ENCODE measurements at places on chromosomes 13 and 19.

GRCh38 chr13:92461831-92462230 lies 764.8 kb upstream of the GPC6 start:
- DNase-seq, result no peak

- DNase-seq, result no peak
These were observed 2.5 kb downstream of the HAUS5 start for GRCh38 chr19:35615036-35615435.

DNA sequence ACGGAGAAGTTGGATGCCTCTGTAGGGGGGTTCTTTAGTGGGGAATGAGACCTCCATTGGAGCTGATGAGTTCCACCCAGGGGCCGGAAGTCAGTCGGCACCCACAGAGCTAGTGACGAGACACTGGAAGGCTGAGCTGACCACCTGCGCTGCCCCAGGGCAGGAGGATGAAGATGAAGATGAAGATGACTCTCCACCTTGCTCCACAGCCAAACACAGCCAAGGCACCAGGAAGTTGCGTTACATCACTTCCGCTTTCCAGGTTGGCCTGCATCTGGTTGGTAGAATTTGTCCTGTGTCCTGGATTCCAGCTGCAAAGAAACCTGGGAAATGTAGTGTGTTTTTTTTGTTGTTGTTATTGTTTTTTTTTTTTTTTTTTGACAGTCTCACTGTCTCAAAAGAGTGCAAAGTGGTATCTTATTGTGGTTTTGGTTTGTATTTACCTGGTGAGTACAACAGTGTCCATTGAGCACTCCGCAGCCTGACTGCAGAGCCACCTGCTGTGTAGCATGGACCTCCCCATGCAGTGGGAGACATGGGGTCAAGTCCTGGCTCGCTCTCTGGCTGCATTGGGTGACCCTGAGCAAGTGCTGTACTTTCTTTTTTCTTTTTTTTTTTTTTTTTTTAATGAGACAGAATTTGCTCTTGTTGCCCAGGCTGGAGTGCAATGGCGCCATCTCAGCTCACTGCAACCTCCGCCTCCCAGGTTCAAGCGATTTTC lies 1.9 kb downstream of the TBC1D17 start:
- no peak for DNase-seq

DNA sequence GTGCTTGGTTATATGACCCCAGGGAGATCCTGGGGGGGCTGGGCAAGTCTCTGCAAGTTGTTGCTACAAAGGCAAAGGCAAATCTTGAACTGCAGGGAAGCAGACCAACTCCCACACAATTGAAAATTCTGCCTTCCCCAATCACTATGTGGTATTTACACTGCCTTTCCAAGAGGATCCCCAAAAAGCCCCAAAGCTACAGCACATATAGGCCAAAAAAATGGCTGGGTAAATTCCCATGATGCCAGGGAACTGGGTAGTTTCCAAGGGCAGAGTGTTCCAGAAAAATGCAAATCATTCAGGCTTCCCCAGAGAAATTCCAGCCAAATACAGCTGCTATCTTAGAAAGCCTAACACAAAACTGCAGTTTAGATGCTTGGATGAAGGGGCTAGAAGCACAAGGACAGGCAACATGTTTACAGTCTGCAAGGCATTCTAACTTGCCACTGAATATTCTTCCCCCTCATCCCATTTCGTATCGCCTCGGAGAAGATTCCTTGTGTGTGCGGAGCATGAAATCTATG lies 6.2 kb downstream of the FOXO1 start:
- DNase-seq, result no peak

GRCh38 chr19:1921825-1922224 lies 16.6 kb downstream of the ADAT3 start:
- no peak for DNase-seq

- no peak for DNase-seq
These were observed 38.4 kb downstream of the GNG7 start for GRCh38 chr19:2663920-2664571.

DNA sequence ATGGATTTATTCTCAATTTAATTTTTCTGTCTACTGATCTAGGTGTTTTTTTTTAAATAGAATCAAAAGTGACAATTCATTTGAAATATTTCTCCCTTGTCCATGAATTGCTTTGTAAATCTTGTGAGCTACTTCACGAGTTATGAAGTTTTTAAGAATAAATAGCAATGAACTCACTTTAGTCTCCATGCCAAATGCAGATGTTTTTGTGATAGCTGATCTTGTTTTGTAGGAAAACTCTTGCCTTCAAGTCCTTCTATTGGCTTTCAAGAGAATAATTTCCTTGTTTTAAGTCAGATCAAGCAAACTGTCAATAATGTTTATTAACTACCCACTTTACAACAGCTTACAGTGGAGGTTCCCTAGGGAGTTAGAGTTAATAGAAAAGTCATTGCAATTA lies 99.8 kb downstream of the ITGBL1 start:
- DNase-seq, result no peak

DNA sequence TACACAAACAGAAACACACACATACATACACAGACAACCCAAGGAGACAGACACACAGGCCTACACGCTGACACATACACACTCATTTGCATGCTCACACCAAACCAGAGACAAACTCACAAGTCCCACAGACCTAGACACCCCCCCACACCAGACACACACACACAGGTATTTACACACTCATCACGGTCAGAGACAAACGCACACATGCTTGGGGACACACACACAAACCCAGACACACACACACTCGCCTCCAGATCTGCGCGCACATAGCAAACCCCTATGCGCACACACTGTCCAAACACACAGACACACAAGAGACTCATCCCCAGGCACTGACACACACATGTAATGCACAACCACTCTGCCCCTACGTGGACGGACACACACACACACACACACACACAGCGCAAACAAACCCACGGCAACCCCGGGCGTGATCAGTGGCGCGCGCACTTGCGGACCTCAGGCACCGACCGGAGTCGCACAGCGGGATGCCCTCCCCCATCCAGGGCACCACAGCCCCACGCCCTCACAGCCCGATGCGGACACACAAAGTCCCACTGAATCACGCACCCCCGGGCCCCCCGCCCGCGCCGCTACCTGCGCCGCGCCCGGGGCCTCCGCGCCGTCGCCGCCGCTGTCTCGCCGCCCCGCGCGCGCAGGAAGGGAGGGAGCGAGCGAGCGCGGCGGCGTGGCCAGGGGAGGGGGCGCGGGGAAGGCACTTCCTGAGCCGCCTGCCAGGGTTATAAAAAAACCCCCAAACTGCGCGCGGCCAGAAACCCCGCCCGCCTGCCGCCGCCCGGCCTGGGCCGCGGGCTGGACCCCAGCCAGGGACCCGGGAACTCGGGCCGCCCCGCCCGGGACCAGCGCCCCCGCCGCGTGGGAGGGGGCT lies at the start of gene ADAMTS10:
Gene ADAMTS10, minus strand, starts transcription at position 675 of the 895 bp plus-strand sequence. CDS start 5,005 bp downstream, outside the sequence.
- peak; percentile 33 for DNase-seq

DNA sequence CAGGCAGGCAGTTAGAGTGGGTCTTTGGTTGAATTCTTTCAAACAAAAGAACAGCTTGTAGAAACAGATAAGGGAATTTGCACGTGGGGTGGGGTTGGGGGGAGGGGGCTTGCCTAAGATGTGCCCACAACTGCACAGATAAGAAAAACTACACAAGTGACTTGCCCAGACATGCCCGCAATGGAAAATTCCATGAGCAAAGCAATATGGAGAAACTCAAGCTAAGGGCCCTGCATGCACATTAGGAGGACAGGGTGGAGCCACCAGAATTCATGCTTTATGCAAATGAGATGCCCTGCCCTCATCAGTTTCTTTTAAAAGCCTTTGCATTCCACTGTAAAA lies 755.6 kb upstream of the MIR17HG start:
- DNase-seq, result no peak

DNA sequence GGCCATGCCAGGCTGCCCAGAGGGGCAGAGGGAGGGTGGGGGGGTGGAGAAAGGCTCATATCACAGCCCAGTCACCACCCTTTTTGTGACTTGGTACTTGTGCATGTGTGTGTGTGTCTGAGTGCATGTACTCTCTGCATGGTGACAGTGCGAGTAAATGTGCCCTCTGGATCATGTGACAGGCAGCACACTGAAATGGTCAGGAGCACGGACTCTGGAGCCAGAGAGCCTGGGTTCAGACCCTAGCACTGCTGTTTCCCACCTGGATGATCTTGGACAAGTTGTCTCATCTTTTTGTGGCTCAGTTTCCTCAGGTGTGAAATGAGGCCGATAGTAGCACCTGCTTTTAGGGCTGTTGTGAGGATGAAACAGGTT lies 2.0 kb downstream of the CIC start:
- DNase-seq, result no peak

DNA sequence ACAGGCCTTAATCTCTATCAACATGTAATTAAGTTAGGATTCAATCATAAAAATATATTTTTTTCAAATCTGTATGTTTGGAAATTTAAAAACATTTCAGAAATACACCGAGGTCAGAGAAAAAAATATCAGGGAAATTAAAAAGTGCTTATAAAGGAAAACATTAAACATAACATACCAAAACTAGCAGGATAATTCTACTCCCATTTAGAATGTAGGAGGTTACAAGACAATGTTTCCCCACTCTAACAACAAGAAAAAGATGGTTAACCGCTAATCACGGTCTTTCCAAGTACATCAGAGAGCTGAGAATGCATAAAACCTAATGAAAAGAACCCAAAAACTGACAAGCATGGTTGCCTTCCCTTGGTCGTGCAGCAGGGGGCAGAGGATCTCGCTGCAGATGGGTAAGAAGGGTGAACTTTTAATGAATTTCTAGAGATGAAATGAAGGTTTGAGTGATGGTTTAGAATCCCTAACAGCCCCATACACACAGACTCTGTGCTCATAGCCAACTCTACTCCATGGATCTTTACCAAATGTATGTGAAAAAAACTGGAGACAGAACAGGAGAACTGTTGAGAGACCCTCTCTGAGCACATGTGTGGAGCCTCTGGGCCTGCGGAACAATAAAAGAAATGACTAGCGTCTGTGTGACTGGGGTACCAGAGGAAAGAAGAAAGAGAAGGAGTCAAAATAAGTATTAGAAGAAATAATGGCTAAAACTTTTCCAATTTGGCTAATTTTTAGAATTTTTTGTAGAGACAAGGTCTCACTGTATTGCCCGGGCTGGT lies 51.3 kb upstream of the LSM14A start:
- peak; percentile 70 for DNase-seq

DNA sequence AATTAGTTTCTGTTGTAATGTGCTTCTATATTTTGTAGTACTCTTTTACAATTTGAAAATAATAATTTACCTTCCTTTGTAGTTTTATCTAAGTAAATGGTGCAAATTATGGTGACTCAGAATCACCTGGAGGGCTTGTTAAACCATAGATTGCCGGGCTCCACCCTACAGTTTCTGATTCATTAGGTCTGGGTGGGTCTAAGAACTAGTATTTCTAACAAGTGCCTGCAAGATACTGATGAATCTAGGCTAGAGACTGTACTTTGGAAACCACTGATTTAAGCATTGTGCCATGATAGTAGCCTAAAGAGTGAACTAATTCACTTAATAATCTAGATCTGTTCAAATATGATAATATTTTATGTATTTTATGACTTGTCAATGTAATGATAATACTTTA lies 437.4 kb upstream of the SPRY2 start:
- no peak for DNase-seq

- DNase-seq, result no peak
These were observed 10.2 kb downstream of the PPP1R37 start for GRCh38 chr19:45103156-45103507.

GRCh38 chr19:11405846-11406643 lies 13.1 kb downstream of the RGL3 start:
- no peak for DNase-seq

DNA sequence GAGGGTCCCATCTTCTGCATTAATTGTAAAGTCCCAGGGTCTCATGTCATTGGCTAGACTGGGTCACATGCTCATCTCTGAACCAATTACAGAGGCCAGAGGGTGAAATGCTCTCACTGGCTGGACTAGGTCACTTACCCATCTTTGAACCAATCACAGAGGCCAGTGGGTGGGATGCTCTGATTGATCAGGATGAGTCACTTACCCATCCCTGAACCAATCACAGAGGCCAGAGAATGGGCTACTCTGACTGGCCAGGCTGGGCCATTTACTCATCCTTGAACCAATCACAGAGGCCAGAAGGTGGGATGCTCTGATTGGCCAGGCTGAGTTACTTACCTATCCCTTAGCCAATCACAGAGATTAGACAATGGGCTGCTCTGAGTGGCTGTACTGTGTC lies 5.3 kb downstream of the MISP start:
- DNase-seq, result peak; percentile 27

DNA sequence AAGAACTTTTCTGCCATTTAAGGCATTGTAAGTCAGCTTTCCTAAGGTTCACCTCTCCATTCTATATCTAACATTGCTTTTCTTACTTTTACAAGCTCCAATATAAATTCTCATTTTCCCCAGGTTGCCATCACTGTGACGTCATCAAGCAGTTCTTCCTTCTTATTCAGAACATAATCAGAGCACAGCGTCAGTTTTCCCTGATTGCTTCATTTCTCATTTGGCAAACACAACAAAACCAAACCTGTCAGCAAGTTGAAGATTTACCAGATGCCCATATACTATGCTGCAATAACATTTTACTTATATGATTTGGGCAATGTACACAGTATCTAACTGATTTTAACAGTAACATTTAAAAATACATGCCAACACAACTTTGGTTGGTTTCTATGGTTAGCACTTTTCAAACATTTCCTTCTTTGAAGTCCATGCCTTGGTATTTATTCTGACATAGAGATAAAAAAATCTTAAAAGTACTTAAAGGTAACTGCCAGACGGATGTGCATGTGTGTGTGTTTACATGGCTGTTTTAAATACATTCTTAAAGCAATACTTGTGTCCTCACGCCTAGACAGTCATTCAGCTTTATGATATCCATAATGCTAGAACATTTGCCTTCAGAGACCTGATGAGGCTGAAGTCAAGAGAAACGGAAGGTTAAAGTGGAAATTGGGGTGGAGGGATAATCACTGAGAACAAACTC lies 264.0 kb downstream of the KLF12 start:
- no peak for DNase-seq

GRCh38 chr13:112441226-112441625 lies 65.1 kb downstream of the SPACA7 start:
- DNase-seq, result no peak

DNA sequence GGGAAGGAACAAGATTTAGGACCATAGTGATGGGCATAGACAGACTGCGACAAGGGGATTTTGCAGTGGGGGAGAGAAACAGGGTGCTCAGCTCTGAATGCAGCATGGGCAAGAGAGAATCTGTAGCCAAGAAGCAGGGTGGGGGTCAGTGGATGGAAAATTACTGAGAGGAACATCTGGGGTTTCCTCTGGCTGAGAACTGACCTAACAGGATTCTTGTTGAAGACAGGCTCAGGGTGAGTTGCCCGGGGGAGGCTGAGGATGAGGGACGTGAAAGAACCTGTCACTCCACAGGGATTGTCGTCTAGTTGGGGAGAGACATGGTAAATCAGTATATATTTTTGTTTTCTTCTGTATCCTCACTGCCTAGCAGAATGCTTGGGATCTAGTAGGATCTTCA lies 118.7 kb upstream of the PEG3 start:
- DNase-seq, result no peak

DNA sequence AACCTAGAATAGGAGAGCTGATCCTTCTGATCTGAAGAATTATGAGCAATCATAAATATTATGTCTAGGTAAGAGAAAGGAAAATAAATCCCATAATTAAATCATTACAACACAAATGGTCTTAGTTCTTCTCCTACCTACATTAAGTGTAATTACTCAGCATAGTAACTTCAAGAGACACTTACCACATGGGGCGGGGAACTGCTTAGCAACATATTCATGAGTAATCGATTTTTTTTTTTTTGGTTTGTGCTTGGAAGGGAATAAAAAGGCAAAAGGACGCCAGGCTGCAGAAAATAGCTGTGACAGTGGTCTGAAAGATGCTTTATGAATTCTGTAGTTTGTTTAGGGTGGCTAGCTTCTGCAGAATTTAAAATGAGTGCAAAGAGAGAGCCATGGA lies 103.3 kb upstream of the HTR2A start:
- no peak for DNase-seq

- DNase-seq, result no peak
These were observed 652 bp downstream of the POU4F1 start for GRCh38 chr13:78602561-78603239.

Measured in AG08395 (cell line).